Jurkat, Clone E6-1 (cell line): ENCODE measurements at places on chromosomes 6 and 20.

DNA sequence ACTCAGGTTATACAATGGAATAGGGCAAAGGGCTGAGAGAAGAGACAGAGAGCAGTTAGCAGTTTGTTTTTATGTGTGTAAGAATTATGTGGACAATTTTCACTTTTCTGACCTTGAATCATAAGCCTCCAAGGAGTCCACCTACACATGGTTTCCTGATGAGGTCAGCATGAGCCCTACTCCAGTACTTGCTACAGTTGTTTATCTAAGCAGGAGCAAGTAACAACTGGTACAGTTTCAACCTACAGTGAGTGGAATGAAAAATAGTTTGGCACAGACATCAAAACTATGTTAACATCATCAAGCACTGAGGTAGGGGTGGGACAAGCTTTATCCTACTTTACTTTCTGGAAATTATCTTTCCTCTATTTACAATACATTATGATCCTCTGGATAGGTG lies 426.7 kb upstream of the ID4 start:
- no peak for DNase-seq

GRCh38 chr6:106874481-106874880 lies 100.0 kb downstream of the CD24 start:
- no peak for DNase-seq

GRCh38 chr6:106556368-106556960 lies 72.8 kb downstream of the RTN4IP1 start:
- peak; percentile 28 for DNase-seq

DNA sequence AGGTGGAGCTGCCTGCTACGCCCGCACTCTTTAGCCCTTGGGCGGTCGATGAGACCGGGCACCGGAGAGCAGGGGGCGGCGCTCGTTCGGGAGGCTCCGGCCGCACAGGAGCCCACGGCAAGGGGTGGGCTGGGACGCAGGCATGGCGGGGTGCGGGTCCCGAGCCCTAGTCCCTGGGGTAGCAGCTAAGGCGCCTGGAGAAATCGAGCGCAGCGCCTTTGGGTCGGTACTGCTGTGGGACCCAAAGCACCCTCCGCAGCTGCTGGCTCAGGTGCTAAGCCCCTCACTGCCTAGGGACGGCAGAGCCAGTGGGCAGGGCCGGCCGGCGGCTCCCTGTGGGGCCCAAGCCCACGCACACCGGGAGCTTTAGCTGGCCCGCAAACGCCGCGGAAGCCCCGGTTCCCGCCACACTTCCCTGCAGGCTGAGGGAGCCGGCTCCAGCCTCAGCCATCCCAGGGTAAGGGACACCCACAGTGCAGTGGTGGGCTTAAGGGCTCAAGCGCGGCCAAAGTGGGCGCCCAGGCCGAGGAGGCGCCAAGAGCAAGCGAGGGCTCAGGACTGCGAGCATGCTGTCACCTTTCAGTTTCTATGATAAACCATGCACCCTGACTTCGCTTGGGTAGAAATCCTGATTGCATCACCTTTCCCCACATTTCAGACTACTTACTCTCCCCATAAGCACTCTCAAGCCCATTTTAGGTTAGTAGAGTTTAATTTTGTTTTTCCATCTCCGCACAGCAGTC lies 52.0 kb downstream of the MYLIP start:
- DNase-seq, result no peak

DNA sequence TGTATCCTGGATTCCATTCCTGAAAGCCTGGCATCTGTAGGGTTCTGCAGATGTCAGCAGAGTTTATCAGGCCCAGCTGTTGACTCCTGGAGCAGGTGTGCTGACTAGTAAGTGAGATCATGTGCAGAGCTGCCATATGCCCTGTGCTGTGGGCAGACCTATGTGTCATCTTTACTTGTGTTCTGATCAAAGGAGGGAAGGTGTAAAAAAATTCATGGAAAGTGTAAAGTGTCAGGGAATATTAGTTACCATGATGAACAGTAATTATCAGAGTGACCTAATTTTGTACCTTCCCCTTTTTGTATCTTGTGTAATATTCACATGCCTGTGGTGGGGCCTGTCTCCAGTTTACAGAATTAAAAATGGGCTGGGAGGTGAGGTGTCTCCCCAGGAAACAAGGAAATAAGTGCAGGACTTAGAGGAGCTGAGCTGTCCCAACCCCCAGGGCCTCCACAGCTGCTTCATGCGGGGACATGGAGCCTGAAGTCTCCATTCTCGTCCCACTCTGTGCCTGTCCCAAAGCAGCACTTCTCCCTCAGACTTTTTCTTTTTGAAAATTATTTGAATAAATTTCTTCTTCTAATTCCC lies 148.2 kb upstream of the GGTLC1 start:
- no peak for DNase-seq
